Fibroblast of mammary gland (primary cell): ENCODE measurements at places on chromosomes 1 and 21.

- DNase-seq: peak; percentile 85
Measured at GRCh38 chr1:228459091-228459993, 27.8 kb upstream of the RNF187 start.

GRCh38 chr1:114033216-114033706 is 54.0 kb downstream of the OLFML3 start:
- DNase-seq: no peak

- no peak for DNase-seq
Measured at GRCh38 chr1:235935235-235936225, 68.8 kb upstream of the LYST start.

- DNase-seq: no peak
Measured at GRCh38 chr1:239262538-239262937, 123.8 kb upstream of the CHRM3 start.

- no peak for DNase-seq
Measured at GRCh38 chr1:246690100-246690499, 34.1 kb upstream of the SCCPDH start.
